ENCODE measurements at places on chromosomes 3 and 15.

- no peak for DNase-seq
These were observed 3.2 kb downstream of the ANP32A start for GRCh38 chr15:68817304-68818065.

GRCh38 chr15:27797765-27798164 is 301.4 kb downstream of the OCA2 start:
- DNase-seq: no peak

GRCh38 chr3:49924683-49925082 is 4.9 kb downstream of the MON1A start:
- DNase-seq: no peak

DNA sequence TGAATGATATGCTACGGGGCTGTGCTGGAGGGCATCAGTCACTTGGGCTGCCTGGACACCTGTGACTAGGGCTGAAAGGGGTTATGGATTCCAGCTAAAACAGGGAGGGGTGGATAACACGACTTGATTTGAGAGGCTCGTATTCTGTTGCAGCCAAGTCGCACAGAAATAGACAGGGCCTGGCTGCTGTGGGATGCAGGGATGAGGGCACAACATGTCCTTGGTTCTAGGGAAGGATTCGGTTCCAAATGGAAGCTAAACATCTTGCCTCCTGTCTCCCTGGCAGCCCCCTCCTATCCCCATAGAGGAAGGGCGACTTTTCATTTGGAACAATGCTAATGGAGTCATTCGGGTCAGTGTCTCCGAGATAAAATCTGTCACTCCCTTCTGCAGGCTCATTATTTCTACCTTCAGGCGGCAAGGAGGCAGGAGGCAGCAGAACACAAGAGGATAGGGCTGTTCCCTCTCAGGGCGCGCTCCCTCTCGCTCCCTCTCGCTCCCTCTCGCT is 433.8 kb upstream of the RBMS3 start:
- no peak for DNase-seq

GRCh38 chr3:69182588-69183316 is 60.4 kb upstream of the LMOD3 start:
- DNase-seq: no peak

DNA sequence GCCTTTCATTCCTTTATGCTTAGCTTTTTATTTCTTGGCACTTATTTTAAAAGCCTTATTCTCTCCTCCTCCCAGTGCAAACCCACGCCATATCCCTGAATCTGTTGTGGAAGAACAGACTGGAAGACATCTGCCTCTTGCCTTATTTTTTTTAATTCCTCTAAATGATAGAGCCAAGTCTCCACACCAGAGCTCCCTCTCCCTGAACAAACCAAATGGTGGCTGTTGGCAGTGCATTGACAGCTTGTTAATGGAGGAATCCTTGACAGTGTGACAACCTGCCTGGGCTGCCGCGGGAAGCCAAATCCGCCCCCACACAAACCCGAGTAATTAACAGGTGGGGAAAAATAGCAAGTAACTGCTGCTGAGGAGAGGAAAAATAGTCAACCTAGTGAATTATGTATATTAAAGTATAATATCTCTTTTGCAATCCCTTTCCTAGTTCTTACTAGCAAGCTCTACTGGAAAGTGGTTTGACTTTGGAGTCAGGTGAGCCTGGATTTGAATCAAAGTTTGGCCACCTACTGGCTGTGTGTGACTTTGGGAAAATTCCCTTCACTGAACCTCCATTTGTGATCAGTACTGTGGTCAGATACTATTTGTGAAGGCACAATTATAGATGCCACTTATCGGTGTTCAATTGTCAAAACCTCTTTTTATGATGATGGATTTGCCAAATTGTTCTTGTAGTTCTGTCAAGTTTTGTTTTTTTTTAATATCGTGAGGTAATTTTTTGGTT is 589.6 kb downstream of the PDCD6IP start:
- no peak for DNase-seq

- no peak for DNase-seq
These were observed 7.6 kb downstream of the TF start for GRCh38 chr3:133753779-133754164.

DNA sequence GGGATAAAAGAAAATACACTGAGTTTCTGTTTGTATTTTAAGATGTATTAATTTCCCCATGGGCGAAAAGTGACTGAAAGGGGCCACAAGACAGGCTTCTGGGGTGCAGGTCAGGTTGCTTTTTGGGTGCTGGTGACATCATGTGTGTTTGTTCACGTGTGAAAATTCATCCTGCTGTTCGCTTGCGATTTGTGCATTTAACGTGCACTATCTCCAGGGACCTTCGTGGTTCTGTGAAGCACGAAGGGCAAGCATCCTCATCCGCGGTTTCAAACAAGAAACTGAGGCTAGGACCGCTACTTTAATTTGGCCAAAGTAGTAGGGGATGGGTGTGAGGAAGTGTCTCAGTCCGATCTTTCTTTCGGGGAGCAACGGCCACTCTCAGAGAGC is 1.6 kb upstream of the SMAD6 start:
- no peak for DNase-seq

DNA sequence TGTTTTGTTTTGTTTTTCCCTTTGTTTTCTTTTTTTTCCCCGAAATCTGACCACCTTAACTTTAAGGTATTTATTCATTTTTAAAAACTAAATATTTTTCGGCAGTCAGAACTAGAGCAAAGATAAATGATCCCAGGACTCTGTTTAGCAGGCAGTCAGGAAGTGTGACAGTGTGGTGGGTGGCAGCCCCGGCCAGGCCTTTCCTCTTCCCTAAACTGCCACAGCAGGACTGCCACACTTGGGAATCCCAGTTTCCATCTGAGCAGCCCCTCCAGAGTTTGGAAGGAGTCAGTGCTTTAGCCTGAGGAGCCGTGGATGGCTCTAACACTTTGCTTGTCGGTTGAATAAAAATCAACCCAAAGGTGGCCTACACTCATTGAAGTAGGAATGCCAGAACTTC is 6.9 kb downstream of the CCRL2 start:
- no peak for DNase-seq
